ENCODE measurements at places on chromosomes 4 and X. TPM values are rescaled to one million over a fixed set of nuclear protein-coding genes. Genes with fewer than 3 reads are reported as not detected.

The ADH7 gene
- not detected for total RNA-seq

- no peak overlapping the region for H3K4me3 ChIP-seq
- H3K36me3 ChIP-seq: peaks cover 3% of the 10 kb centered on the region
- no peak for DNase-seq
- H3K4me1 ChIP-seq: peaks cover 1% of the 10 kb centered on the region
These were observed 10.6 kb downstream of the GSTCD start for GRCh38 chr4:105719204-105719603.

- H3K27me3 ChIP-seq: peaks cover 2% of the 10 kb centered on the region
- H3K27ac ChIP-seq: no peak overlapping the region
- H3K36me3 ChIP-seq: no peaks in the 10 kb centered on the region
These were observed 3.3 kb downstream of the RIPPLY1 start for GRCh38 chrX:106899841-106900240.

- no peak overlapping the region for H3K27ac ChIP-seq
- H3K4me3 ChIP-seq: no peak overlapping the region
- H3K27me3 ChIP-seq: peaks cover 40% of the 10 kb centered on the region
- no peaks in the 10 kb centered on the region for H3K36me3 ChIP-seq
- no peaks in the 10 kb centered on the region for H3K4me1 ChIP-seq
These were observed 93.7 kb downstream of the RTL5 start for GRCh38 chrX:72038016-72038415.

DNA sequence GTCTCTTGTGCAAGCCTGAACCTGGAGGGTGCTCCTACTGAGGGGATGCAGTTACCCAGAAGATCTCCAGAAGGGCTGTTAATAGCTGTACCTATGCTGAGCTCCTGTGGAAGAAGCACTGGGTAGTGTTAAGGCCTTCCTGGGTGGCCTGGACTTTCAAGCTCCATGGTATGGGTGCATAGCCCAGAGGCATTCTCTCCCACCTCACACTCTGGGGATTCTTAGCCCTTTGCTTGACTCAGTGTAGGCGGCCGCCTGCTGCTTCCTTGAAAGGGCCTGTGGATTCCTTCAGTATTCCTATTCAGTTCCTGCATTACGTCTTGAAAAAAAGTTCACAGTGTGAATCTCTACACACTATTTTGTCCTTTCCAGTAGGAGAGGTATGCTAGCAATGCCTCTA is 235.7 kb upstream of the MAGEB16 start:
- H3K27me3 ChIP-seq: no peaks in the 10 kb centered on the region
- H3K27ac ChIP-seq: no peak overlapping the region
- no peaks in the 10 kb centered on the region for H3K36me3 ChIP-seq
- no peak for DNase-seq

All from osteoblast (primary cell).